ENCODE measurements at places on chromosomes 5 and 9.

GRCh38 chr9:20835377-20836286 is 151.6 kb downstream of the FOCAD start:
- DNase-seq, result no peak

- DNase-seq, result no peak
Observed at GRCh38 chr5:36751886-36752285, 124.7 kb upstream of the NIPBL start.

DNA sequence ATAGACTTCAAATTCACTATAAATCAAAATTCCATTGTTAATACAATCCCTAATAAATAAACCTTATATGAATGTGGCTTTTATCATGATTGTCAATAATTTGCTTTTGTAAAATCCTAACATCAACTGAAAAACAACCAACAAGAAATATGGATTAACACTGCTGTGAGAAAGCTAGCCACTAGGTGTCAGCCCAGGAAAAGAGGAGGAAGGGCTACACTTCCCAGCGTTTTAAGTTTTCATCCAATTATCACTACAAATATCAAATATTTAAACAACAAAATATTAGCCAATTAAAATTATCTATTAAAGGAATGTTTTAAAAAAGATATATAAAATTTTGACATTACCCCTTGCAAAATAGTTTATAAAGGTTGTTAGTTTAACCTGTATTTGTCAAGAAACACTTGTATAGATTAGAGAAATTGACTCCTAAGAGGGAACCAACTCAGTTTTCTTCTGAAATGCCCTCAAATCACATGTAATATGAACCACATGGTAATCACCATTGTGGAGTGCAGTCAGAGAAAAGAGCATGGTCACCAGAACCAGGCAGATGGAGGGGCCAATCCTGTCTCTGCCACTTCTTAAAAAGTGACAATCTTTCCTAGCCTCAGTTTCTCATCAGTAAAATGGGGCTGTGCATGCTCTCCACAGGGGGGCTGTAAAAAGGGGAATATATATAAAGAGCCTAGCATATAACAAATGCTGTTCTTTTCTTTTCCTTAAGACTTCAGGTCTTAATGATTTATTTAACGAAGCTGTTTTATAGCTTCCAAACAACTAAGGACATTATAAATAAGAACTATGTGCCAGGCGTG is 188.2 kb downstream of the CRB2 start:
- no peak for DNase-seq

- DNase-seq, result no peak
Observed at GRCh38 chr5:149796030-149796429, 65.9 kb downstream of the PPARGC1B start.

DNA sequence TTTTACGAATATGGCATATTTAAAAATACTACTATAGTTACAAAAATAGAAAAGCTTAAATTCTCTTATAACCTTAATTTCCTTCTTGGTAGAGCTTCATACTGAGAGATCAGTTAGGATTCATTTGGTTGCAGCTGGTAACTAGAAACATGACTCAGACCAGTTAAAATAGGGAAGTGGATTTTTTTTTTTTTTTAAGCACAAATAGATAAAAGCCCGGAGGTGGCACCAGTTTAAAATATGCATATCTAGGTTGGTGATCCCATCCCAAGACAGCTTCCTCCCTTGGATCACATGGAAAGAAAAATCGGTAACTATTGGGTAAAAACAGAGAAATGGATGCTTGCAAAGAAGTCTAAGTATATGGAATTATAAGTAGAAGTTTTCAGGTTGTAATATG is 1634.3 kb downstream of the MAT2B start:
- DNase-seq, result no peak

- no peak for DNase-seq
Observed at GRCh38 chr5:110054240-110054639, 364.5 kb downstream of the MAN2A1 start.

All from cortex of kidney (tissue), 1 donor.